ENCODE measurements at places on chromosomes 4 and X.

GRCh38 chr4:174157106-174157607 lies 126.3 kb downstream of the FBXO8 start:
- DNase-seq = no peak

DNA sequence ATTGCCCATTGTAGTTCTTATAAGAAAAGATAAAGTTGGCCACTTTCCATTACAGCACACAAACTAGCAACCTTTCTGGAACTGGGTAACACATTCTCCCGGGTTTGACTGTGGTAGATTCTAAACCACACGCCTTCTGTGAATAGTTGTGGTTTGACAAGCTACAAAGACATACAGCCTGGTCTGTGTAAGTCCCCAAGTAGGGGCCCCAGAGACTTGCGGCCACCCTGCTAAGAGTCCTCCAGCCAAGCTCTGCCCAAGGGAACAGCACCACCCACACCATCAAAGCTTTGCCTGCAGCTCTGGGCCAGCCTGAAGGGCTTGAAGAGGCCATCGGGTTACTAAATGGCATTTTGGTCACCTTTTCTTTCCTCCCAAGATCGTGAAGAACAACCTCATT lies 203.4 kb downstream of the MAML3 start:
- no peak for DNase-seq

- DNase-seq = no peak
Measured at GRCh38 chr4:173398779-173399415, at the start of gene SCRG1. TSS of gene SCRG1 (minus strand) at chr4:173399116. CDS start at chr4:173391414, 7,702 bp downstream.

- DNase-seq = no peak
Measured at GRCh38 chr4:608236-608635, 17.1 kb upstream of the PDE6B start.

DNA sequence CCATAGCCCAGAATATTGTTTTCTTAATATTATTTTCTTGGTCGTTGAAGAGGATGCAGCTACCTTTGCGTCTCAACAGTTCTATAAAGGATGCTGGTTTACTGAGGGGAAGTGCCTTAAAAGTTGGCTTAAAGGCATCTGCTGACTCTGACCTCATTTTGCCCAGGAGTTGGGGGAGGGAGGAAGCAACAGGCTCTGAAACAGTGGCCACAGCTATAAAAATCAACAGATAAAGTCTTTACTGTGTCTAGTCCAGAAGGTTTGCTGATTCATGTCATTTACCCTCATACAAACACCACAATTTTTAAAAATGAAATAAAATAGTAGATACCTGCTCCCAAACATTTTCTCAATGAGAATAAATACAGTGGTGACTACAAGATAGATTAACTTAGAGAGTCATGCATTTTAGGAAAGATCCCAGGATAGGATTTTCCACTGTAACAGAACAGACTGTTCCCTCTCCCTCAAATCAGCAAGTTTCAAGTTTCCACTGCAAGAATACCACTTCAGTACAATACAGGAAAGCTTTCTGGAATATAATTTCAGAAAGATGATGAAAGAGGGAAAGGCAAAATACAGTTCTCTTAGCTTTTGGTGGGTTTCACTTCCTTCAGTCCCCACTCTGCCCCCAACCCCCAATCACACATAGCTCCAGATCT lies 1.9 kb downstream of the PHKA1 start:
- DNase-seq = no peak

DNA sequence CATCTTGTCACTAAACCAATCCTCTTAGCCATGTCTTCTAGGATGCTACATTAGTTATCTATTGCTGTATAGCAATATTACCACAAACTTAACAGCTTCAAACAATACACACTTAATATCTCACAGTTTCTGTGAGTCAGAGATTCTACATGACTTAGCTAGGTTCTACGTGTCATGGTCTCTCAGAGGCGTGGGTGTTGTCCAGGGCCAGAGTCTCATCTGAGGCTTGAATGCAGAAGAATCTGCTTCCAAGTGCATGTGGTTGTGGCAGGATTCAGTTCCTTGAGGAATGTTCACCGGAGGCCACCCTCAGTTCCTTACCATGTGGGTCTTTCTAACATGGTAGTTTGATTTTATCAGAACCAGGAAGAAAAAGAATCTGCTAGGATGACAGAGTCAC lies 26.4 kb downstream of the PPP1R2C start:
- no peak for DNase-seq

DNA sequence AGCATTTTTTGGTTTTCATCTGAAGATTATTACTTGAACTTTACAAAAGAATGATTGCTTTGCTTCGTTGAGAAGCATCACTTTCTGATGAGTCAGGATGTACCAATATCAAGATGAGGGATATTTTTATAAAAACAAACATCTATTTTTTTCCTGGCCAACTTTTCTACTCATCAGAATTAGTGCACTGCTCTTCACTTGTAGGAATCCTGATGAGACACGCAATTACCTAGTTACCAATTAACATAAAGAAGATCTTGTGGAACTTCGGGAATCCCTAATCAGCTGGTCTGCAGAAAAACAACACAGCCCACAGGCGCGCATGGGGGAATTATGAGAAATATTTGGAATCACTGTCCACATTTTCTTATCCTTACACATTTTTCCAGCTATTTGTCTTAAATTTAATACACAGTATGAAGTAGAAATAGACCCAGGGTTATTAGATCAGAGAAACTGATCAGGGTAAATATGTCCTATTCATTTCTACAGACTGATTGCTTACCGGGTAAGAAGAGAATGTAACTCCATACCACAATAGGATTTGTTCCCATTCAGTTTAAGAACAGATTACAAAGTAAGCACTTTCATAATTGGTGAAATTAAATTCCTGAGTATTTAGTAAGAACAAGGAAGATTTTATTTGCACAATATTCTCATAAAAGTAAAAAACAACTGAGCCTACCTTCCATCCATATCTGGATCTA lies 50.9 kb downstream of the MFAP3L start:
- no peak for DNase-seq

GRCh38 chrX:1094566-1095333 lies 117.7 kb downstream of the CRLF2 start:
- no peak for DNase-seq

DNA sequence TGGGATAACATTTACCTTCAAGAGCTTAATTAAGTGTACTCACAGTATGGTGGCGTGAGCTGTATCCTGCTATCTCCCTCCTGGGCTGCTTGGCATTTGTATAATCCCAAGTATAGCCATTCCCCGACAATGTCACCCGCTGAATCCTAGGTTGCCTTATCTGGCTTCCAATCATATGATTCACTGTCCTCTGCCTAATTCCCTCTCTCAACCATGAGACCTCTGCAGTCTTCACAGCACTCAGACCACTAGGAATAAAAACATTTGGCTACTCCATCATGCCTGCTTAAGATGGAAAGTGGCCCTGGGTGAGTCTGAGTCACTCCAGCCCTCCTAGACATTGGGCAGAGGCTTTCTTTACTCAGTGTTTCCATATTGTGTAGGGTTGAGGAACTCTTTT lies 28.9 kb upstream of the WDFY3 start:
- DNase-seq = no peak

DNA sequence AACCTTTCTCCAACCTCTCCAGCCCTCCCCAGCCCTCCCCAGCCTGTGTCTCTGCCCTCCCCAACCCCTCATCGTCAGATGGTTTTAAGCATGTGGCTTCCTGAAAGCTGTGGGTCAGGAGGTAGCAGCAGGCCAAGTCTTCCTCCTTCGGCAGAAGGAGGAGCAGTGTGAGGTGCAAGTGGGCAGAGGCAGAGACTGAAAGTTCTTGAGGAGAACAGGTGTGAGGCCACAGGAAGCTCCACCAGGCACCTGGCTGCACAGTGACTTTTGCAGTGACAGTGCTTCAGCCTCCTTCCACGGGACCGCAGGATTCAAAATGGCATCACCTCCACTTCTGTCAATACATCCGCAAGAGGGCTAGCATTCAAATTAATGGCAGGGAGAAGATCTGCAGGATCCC lies 203.9 kb upstream of the LEF1 start:
- DNase-seq = no peak

DNA sequence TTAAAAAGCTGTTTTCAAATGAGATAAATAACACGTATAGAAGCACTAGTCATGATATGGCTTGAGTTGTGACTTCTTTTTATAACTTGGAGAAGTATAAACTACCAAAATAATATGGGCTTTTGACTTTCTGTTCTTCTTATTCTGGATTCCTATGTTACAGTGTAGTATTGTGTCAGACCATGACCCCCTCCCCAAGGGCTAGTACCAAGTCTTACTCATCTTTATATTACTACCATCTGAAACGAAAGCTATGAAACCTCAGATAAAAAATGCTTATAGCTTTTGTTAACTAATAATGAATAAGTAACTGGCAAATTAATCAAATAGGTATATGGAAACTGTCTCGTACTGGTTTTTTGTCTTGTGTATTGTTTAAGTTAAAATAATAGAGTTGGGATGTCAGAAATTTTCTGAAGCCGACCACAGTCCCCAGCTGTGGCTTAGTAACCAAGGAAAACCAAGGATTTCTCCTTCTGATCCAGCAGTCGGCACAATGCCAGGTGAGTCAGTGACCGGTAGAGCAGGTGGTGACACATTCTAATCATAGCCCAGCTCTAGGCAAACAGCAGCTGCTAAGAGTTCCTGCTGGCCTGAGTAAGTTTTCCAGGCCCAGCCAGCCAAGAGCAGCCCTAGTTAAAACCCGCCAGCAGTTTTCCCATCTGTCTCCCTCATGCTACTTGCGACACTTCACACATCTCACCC lies 163.3 kb upstream of the PRDX4 start:
- no peak for DNase-seq

DNA sequence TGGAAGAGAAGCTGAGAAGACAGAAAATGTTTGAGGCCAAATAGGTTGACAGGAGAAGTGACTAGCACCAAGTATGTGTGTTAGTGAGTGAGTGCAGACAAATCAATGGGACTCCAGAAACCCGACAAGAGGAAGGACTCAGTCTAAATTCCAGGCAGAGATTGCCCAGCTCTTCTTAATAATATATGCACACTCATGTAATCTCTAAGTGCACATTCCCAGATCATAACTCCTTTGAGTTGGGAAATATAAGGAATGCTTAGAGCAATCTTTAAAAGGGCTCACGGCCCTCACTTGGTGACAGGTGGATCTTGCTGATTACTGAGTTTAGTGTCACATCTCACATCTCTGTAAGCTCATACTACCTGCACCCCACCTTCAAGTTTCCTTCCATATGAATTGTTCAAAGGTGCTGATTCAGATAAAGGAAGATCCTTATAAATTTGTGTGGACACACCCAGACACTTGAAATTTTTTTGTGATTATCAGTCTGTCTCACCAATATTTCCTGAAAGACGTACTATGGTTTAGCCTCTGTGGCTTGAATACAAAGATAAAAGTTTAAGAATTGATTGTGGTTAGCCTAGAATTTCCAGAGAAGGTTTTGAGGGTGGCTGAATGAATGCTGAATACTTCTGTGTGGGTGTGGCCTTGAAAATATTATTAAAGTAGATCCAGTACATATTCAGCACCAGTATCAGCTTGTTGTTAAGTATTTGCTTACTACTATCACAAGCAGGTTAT lies 205.1 kb upstream of the UGT8 start:
- DNase-seq = no peak

- DNase-seq = no peak
Measured at GRCh38 chr4:41143311-41144039, 70.9 kb downstream of the APBB2 start.

GRCh38 chrX:71420686-71421085 lies 54.5 kb downstream of the TAF1 start:
- no peak for DNase-seq

DNA sequence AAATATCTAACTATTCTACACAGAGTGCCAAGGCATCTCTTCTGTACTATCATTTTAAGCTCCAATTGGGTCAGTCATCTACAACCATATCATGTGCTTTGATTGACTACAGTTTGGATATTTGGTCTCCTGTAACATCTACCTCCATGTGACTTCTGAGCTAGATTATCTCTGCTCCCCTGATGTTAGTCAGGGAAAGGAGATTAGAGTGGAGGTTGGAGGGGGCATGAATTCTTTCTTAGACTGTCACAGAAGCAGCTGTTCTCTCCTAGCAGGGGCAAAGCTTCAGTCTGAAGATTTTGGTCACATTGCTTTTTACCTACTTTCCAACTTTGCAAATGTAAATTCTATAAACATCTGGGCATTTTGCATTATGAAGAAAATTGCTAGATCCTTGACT lies 62.6 kb upstream of the C4orf54 start:
- DNase-seq = no peak

DNA sequence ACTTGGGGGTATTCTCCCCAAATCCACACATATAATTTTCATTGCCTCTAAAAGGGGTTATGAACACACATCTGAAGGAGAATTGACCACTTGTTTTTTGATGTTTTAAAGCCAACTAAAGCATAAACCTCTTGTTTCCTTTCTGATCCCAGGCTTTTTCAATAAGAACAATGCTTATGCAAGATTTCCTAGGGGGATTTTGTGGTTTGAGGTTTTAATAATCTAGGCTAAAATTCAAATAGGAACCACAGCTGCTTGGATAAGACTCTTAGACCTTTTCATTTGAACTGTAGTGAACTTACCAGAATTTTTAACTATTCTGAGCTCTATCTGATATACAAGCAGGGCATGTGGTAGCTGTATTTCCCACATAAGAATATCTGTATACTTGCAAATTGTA lies 651.1 kb downstream of the ANKRD50 start:
- DNase-seq = no peak

DNA sequence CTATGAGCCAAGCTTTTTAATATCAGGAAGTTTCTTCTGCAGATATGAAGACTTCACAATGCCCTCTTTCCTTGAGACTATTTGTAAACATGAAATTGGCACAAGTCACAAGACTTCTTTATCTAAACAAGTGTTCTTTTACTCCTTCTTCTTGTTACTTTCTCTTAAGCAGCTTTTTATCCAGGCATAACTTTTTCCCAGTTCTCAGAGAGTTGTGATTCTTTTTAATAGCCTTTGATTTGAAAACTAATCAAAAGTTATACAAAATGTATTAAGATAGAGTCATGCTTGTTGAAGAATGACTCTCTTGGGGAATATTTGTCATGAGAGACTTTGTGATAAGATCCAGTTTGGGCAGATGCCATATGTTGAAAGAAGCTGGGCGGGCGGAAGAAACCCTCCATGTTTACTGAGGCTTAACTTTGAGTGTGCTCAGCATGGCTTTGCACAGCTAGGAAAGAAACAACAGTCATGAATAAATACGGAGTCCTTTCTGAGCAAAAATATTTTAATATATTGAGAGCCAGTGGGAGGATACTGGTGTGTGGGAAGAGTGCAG lies 39.3 kb downstream of the SYTL5 start:
- DNase-seq = no peak

GRCh38 chrX:139932073-139932900 lies 566 bp downstream of the ATP11C start:
- peak; percentile 27 for DNase-seq
